ENCODE measurements at places on chromosomes 3 and 15.

DNA sequence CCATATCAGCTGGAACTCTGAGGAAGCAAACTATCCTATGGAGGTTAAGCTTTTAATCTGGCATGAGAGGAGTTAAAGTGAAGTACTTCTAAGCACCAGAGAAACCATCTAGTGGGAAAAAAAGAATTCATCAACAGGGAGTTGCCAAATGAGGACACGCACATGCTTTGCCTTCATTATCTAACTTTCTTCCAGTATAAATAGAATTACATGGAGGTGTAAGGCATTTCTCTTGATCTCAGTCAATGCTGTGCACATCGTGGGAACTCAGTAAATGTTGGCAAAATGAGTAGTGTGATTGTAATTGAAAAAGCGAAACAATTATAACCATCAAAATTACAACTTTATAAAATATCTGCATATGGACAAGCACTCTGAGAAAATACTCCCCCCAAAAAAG is 8.0 kb upstream of the GSK3B start:
- DNase-seq: no peak

DNA sequence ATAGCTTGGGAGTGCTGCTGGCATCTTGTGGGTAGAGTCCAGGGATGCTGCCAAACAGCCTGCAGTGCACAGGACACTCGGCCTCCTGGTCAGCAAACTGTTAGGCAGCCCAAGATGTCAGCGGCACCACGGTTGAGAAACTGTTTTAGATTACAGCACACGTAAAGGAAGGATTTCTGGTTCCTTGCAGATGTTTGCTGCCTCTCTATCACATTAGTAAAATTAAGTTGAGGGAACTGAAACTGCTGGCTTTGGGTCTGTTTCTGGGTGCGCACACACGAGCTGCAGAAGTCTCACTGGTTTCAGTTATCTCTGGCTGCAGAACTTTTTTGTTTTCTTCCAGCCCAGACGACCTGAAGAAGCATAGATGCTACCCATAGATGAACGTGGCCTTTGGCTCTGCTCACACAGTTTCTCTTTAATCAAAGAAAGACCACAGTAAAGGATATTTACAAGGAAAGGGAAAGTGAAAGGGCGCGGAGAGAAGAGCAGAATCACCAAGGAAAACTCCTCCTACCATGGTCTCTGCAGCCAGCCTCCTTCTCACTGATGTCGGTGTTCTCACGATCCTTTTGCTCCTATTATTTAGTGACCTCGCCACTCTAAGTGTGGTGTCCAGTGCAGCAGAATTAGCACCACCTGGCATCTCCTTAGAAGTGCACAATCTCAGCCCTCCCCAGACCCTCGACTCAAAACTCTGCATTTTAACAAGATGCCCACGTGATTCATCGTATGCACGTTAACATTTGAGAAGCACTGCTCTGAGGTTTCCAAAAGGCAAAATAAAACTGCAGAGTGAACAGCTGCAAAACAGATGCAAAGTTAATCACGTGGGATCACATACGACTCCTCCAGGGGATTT is 50.6 kb upstream of the AKAP13 start:
- no peak for DNase-seq

DNA sequence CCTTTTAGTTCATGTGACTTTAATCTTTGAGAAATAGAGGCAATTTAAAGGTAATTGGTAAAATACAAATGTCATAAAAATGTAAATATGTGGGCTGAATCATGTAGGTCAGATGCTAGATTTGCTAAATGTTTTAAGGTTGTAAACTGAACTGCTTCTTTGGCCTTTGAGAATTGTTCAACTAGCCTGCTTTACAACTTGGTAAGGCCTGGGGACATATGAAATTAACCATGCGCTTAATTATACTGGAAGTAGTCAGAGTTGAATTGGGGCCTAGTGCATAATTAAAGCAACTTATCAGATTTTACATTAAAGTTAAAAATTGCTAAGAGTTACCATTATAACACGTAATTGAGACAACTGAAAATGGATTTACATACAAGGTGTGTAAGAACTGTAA is 21.0 kb upstream of the TMEM45A start:
- no peak for DNase-seq

- no peak for DNase-seq
Observed at GRCh38 chr3:42236611-42237010, 29.4 kb downstream of the CCK start.

GRCh38 chr15:94937242-94937641 is 705.9 kb downstream of the MCTP2 start:
- no peak for DNase-seq

DNA sequence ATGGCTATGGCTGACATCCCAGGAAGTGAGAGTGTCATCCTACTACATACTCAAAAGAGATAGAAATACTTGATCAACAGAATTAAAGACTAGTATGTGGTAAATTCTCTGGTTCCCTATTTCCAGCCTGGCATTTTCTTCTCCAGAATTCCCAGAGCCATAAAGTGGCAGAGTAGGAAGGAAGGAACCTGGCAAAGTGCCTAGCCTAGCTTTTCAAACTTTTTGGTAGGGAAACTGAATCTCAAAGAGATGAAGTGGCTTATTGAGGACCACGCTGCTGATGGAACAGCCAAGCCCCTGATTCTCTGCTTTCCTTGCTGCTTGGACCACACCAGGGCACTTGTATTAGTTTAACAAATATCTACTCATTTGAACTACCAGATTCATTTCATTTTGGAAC is 312.4 kb upstream of the RORA start:
- no peak for DNase-seq

GRCh38 chr15:89157918-89158564 is 63.3 kb downstream of the RLBP1 start:
- no peak for DNase-seq

Data from GM04503 (cell line).